NCI-H774 (cell line): ENCODE measurements at places on chromosomes 12 and 14.

GRCh38 chr14:96268431-96269358 is 12.7 kb downstream of the BDKRB1 start:
- DNase-seq = no peak

DNA sequence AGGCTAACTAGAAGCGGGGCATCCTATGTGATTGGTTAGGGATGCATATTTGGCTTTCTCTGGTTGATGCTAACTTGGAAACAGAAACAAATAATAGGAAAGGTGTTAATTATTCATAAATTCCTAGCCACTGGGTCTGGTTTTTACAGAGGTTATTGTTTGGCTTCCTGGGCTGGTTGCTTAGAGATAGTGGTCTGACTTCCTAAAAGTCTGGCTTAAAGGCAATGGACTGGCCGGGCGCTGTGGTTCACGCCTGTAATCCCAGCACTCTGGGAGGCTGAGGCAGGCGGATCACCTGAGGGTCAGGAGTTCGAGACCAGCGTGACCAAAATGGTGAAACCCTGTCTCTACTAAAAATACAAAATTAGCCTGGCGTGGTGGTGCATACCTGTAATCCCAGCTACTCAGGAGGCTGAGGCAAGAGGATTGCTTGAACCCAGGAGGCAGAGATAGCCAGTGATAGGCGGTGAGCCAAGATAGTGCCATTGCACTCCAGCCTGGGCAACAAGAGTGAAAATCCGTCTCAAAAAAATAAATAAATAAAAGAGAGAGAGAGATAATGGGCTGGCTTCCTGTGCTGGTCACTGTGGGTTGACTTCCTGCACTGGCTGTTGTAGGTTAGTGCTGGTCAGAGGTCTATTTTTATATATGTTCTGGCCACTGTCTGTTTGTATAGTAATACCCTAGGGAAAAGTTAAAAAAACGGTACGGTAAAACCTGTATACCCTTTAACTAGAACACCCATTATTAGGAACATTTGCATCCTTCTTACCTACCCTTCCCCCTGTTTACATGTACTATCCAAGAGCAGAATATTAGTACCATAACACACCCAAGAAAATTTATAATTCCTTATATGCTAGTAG is 24.1 kb downstream of the OR6S1 start:
- DNase-seq = no peak

GRCh38 chr12:12612358-12612757 is 682 bp downstream of the CREBL2 start:
- DNase-seq = no peak

DNA sequence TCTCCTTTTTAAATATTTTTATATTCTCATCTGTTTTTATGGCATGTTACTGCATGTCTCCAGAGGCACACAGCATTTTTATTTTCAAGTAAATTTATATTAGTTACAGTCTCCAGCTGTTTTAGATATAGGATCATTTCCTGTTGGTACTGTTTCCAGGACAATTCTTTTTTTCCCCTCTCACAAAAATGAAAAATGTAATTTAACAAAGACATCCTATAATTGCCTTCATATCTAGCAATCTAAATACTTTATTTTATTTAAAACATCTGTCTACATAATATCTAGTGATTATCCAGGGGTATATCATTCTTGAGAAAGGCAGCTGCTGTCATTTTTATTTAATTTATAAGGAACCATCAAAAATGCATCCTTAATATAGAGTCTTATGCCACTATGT is 272.4 kb upstream of the NPAS3 start:
- no peak for DNase-seq

- DNase-seq = no peak
Measured at GRCh38 chr14:22780941-22781300, 14.4 kb downstream of the OXA1L start.

DNA sequence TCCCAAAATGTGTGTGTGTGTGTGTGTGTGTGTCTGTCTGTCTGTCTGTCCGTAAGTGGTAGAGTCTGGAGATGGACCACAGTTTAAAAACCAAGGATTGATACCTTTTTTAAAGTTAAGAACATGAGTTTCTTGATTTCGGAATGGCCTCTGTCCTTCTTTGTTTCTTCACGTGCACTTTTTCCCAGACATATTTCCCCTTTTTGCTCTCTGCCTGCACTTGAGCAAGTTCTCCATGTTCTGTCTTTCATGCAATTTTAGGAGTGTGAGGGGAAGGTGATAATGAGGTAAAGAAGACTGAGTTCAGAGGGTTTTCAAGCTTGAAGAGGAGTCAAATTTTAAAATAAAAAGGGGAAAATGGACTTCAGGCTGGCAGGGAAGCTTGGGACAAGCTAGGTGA is 12.7 kb downstream of the OLR1 start:
- DNase-seq = no peak

DNA sequence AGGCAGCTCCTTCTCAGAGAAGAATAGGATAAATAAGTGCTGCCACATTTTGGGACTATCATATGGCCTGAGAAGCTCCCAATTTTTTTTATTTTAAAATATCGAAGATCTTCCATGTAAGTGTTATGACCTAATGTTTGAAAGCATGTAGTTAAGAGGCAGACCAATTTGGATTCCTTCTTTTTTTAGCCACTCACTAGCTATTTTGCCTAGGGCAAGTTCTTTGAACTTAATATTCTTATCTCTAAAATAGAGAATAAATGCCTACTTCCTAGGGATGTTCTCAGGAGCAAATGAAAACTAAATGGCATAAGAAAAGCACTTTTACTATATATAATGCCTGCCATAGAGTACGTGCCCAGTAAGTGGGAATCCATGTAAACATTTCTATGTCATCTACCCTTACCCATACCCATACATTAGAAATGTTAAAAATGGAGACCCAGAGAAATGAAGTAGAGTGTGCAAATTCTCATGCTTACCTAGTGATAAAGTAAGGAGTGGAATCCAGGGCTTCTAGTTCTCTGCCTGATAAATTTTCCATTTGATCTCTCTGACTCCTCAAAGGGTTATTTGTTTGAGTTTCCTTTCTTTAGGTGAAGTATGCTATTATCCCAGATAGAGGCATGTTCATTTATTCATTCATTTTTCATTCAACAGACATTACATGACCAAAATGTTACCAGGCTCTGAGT is 148.3 kb downstream of the TGFB3 start:
- DNase-seq = no peak

DNA sequence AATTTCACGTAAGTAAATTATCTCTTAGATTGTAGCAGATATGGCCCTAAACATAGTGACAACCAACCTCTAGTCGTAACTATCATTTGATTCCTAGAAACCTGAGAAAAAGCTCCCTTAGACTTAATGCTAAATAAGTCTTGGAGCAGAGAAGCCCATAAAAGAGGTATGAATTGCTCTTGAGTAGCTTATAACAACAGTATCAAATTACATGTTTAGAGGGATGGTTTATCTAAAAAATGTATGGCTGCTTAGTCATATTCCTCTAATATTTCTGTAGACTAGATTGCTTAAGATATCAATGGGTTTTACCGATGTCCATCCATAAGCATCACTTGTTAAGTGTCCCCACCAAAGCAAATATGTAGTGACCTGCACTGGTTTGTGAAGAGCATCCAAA is 259.7 kb downstream of the NELL2 start:
- no peak for DNase-seq

- no peak for DNase-seq
Measured at GRCh38 chr12:53924521-53925405, 13.9 kb upstream of the HOXC13 start.

DNA sequence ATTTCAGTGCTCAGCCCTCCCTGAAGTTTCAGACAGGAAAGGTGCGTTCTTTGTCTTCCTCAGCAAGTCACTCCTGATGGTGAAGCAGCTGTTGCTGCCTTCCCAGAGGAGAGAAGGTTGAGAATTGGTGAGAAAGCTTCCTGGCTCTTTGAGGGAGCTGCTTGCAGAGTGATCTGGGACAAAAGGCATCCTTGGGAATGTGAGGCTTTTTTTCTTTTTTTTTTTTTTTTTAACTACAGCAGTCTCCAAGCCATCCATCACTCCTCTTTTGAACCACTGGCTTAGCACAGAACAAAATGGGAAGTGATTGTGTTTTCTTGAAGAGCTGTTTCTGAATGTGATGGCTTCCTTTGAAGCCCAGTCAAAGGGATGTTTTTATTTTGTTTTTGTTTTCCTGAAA is 120.4 kb upstream of the LRIG3 start:
- DNase-seq = no peak

DNA sequence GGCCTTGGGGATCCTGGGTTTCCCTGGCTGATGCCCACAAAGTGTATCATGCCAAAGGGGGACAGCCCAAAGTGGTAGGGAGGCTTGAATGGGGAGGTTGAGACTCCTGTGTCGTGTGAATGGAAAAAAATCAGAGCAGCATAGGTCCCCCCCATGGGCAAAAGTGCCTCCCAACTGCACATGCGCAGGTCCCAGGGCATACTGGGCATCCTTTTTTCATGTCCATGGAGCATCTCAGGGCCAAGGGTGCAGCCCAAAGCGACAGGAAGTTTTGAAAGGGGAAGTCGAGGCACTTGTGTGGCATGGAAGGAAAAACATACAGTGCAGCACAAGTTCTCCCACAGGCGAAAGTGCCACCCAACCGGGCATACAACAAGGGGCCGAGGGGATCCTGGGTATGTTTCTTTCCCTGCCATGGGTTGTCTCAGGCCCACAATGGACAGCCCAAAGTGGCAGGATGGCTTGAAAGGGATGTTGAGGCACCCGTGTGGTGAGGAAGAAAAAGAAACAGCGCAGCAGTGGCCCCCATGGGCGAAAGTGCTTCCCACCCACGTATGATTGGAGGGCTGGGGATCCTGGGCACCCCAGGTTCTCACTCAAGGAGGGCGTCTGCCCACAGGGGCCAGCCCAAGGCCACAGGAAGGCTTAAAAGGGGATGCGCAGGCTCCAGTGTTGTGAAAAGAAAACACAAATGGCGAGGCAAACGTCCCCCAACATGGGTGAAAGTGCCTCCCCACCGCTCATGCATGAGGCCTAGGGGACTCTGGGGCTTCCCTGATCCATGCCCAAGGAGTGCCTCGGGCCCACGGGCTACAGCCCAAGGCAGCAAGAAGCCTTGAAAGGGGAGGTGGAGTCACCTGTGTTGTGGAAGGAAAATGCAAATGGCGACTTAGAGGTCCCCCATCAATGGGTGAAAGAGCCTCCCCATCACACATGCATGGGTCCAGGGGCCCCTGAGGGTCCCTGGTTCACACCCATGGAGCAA is 573.7 kb downstream of the ALG10 start:
- DNase-seq = no peak

- DNase-seq = peak; percentile 64
Measured at GRCh38 chr12:115794659-115795081, 482.8 kb downstream of the MED13L start.

DNA sequence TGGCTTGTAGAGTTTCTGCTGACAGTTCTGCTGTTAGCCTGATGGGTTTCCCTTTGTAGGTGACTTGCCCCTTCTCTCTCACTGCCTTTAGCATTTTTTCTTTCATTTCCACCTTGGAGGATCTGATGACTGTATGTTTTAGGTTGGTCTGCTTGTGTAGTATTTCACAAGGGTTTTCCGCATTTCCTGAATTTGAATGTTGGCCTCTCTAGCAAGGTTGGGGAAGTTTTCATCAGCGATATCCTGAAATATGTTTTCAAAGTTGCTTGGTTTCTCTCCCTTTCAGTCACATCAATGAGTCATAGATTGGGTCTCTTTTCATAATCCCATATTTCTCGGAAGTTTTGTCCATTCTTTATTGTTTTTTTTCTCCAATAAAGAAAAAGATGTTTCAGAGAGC is 11.4 kb downstream of the NOPCHAP1 start:
- DNase-seq = no peak

- no peak for DNase-seq
Measured at GRCh38 chr14:55088356-55088755, 36.9 kb downstream of the MAPK1IP1L start.

GRCh38 chr12:1220127-1221092 is 229.4 kb downstream of the ERC1 start:
- DNase-seq = peak; percentile 64

DNA sequence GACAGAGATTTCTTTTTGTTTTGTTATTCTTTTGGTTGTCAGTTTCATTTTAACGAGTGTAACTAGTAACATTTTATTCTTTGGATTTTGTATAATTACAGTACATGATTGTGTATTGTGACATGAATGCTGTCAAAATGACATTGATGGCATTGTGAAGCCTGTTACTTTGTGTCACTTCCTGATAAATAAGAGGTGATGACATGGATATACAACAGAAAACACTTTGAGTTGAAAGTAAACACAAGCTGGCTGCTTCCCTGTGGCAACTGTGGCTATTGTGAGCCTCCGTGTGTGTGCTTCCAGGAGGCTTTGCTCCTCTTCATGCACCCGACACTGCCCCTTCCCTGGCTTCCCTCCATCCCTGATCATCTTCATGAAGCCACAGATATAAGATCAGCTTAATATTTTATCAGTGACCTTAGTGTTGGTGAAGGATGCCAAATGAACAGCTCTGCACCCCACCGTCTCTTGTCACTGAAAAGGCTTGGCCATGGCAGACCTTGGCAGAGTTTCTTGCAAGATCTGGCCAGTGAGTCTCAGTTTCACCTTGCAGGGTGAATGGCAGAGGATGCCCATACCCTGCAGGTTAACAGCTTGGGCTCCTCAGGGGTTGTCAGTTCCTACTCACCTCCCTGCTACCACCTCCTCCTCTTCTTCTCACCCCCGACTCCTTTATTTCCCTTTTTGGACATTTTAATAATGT is 191.9 kb downstream of the EPS8 start:
- no peak for DNase-seq

- DNase-seq = no peak
Measured at GRCh38 chr14:79265366-79265946, 945.8 kb downstream of the DIO2 start.

- DNase-seq = no peak
Measured at GRCh38 chr12:67786086-67786485, 137.5 kb downstream of the DYRK2 start.

GRCh38 chr14:39034481-39035296 is 68.3 kb downstream of the SEC23A start:
- DNase-seq = no peak

- DNase-seq = no peak
Measured at GRCh38 chr12:124583854-124584253, 16.4 kb upstream of the NCOR2 start.

DNA sequence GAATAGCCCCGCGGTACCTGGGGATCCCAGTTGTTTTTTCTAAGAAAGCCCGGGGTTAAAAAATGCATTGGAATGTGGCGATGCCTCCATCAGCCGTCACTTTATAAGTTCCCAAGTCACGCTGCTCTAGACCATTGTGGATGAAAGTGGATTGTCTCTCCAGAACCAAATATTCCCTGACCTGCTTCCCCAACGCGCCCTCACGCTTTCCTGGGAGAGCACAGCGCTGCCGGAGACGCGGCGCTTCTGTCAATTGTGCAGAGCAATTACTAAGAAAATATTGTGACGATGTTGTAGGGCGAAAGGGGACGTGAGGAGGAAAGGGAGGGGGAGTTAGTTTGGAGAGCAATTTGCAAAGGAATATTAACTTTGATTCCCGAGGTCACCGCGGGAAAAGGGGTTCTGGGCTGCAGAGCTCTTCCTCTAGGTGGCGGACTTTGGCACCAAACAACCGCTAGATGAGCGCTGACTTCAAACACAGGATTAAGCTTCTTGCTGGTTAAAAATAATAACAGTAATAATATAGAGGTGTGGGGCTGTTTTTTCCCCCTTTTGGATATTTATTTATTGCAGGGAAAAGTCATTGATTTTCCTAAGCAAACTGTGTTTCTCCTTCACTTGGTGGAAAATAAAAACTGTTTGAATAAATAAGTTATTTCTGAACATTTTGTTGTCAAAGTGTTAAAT is 9.6 kb upstream of the FOXG1 start:
- no peak for DNase-seq
